ENCODE measurements at places on chromosomes 4 and X. TPM values are rescaled to one million over a fixed set of nuclear protein-coding genes. Genes with fewer than 3 reads are reported as not detected.

DNA sequence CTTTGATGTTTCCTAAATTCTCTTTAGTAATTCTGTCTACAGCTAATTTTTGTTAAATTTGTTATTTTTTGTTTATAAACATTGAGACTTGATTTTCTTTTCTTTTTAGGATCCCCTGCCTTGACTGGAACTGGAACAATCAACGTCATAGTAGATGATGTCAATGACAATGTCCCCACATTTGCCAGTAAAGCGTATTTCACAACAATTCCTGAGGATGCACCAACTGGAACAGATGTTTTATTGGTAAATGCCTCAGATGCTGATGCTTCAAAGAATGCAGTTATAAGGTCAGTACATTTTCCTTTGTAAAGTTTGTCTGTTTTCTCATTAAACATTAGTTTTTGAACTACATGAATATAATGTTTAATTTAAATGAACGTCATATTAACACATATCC is 119.4 kb downstream of the FAT4 start:
- no peak for DNase-seq
- no peak overlapping the region for H3K27ac ChIP-seq
- no peaks in the 10 kb centered on the region for H3K27me3 ChIP-seq
- no peaks in the 10 kb centered on the region for H3K4me1 ChIP-seq
- H3K4me3 ChIP-seq = no peak overlapping the region
- no peaks in the 10 kb centered on the region for H3K36me3 ChIP-seq

GLRA2 gene
- total RNA-seq = not detected

GPR119 gene
- total RNA-seq = not detected

GDPD2 gene
- not detected for total RNA-seq
